ENCODE measurements at places on chromosomes 5 and 9. TPM values are rescaled to one million over a fixed set of nuclear protein-coding genes. Genes with fewer than 3 reads are reported as not detected.

Gene STKLD1
- 0.59 TPM for total RNA-seq

Gene NME5
- total RNA-seq: 1.9 TPM

Gene PCA3
- total RNA-seq: 0.16 TPM

Gene PAX5
- total RNA-seq: not detected

Gene PLCXD3
- 2.0 TPM for total RNA-seq

Gene SLC30A5
- 42.9 TPM for total RNA-seq

Measured in breast epithelium (tissue), 4 donors.